ENCODE measurements at places on chromosomes 1 and 21.

DNA sequence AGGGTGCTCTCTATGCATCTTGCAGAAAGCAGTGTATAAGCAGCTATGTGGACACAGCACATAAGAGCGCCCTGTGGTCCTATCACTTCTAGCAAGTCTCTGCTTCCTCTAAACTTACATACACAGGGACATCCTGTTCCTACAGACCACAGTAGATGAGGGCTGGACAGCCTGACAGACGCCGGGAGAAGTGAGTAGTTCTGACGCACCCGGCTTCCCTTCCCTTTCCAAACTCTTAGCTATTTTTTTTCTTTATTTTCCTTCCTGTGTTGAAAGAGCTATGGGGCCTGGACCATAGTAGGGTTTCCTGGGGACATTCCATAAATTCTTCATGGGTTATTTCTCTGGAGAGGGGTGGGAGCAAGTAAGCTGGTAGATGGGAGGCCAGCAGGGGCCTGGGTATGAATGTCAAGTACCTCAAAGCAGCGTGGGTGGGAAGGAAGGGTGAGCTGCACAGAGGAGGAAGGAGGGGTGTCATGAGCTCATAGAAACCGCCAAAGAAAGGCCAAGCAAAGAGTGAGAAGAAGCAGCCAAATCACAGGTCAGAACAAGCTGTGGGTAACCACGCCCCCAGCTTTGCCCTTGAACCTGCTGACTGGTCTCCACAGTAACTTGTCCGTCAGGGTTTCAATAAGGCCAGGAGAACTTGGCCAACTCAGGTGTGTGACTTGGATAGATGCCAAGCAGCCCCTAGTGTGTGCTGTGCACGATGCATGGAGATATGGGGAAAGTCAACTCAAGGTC is 36.6 kb downstream of the PLXNA2 start:
- DNase-seq = no peak

DNA sequence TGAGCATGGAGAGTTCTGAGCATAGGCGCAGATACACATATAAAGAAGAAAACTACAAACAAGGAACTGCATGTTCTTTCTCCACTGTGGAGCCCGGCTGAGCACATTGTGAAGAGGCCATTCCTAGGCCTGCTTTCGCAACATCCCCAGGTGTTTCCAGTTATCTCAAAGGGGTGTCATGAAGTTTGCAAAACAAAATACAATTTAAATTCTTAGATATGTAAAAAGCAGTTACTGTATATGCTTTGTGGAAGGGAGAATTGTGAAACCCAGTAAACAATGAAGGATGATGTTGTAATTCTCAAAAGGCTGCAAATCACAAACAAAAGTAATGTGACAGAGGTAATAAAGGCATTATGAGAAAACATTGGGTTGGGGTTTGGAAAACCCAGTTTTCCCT is 98.6 kb upstream of the ZNF644 start:
- no peak for DNase-seq

DNA sequence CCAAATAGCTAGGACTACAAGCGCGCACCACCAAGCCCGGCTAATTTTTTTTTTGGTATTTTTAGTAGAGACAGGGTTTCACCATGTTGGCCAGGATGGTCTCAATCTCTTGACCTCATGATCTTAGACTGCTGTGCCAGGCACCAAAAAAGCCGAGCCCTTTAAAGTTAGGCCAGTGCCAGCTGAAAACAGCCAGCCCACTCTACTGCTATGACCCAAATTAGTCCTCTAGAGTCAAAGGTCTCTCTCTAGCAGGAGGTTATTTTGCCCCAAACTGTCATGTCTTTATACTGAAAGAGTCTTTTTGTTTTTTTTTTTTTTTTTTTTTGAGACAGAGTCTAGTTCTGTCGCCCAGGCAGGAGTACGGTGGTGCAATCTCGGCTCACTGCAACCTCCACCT is 9.7 kb upstream of the HHIPL2 start:
- DNase-seq = no peak

DNA sequence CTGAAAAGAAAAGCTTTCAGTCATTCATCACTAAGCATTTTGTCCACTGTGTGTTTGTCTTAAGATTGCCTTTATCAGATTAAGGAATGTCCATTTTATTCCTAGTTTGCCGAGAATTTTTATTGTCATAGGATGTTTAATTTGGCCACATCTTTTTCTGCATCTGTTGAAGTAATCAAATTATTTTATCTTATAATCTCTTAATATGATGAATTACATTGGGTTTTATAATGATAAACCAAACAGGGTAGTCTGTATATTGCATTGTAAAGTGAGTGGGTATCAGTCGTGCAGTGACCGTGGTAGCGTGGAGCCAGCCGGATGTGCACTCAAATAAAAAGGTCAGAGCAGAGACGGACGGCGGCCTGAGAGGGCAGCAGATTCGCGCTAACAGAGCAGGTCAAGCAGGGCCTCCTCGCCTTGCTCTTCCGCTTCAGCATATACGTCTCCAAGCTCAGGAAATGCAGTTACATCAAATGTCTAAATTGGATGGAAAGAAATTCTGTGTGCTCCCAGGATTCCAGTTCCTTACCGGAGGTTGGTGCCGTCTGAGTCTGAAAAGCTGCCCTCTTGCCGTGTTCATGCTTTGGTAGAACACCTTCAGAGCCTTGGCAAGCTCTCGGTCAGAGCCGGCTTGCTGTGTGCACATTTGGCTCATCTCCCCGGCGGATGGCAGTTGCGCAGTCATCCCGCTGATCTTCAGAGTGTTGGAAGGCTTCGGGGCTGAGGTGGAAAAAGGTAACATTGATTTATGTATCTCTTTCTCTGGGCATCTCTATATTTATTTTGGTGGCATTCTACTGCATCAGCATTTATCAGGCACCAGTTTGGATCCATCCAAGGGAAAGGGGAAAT is 51.5 kb downstream of the SCCPDH start:
- DNase-seq = no peak

GRCh38 chr1:15836772-15837669 is 10.5 kb upstream of the SPEN start:
- peak; percentile 65 for DNase-seq

- DNase-seq = peak; percentile 11
These were observed 58.7 kb downstream of the RABGAP1L start for GRCh38 chr1:174217787-174218574.

GRCh38 chr21:37006486-37007291 is at the start of gene RIPPLY3:
RIPPLY3 (plus strand) TSS chr21:37006702; CDS start chr21:37006773, 71 bp downstream.
- DNase-seq = peak; percentile 70

- peak; percentile 32 for DNase-seq
These were observed 90.2 kb upstream of the PPM1J start for GRCh38 chr1:112805155-112805853.

GRCh38 chr1:42189931-42190853 is 25.6 kb upstream of the GUCA2A start:
- DNase-seq = no peak

DNA sequence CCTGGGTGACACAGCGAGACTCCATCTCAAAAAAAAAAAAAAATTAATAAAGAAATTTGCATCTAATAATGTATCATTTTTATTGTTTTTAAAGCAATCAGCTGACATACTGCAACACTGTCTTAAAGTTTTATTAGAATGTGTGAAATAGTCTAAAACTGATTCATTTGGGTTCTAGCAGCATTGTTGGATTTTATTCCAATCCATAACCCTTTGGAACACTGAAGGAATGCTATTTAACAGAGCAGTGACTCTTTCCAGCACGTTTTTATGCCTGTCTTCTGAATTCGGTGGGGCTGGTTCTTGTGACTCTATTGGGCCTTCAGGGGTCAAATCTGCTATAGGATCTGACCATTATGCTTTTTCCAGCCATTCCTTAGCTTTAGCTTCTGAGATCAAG is 18.2 kb upstream of the FMO4 start:
- no peak for DNase-seq

DNA sequence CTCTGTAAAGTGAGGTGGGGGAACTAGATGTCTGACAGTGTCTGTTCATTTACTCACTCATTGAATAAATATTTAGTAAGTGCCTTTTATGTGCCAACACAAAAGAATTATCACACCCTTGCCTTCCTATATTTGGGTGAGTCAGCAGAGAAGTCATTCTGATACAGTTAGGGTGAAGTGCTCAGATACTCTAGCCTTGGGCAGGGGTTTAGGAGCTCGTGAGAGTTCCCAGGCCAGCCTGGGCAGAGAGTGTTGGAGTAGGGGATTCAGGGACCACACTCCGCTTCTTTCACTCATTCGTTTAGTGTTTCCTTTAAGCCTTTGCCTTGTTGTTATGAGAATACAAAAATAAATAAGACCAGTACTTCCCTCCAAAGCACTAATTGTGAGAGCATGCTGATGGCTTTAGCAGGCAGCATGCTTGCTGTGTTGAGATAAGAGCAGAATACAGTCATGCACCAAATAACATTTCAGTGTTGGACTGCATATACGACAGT is 83.9 kb downstream of the DYRK1A start:
- DNase-seq = no peak

DNA sequence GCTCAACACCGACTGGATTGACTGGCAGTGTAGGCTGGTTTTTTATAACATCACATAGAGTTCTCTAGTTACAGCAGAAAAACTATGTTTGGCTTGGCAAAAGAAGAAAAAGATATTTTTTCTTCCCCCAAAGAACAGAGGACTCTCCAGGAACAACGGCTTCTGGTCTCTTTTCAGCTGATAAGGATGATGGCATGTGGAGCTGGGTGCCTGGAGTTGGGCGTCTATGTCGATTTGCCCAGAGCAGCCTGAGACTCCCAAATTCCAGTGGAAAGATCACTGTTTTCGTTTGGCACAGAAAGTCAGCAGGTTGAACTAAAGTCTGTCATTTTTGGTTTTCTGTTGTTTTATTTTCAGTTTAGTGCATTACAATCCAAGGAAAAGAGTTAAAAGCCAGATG is 91.1 kb downstream of the SMYD2 start:
- no peak for DNase-seq

DNA sequence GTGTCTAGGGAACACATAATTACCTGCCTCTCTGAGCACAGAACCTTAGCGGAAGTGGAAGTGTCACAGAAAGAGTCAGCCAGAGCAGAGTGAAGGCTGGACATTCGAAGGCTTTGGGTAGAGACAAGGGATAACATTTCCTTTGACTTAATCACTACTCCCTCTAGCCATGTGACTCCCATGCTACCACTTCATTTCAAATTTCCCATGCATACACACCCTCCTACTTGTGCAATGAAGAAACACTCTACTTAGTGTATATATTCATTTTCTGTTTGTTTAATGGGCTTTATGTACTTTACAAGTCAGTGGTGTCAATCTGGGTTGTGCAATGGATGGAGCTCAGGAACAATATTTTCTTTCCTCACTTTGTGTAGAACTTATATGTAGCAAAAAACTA is 6.9 kb downstream of the ANKRD35 start:
- no peak for DNase-seq

DNA sequence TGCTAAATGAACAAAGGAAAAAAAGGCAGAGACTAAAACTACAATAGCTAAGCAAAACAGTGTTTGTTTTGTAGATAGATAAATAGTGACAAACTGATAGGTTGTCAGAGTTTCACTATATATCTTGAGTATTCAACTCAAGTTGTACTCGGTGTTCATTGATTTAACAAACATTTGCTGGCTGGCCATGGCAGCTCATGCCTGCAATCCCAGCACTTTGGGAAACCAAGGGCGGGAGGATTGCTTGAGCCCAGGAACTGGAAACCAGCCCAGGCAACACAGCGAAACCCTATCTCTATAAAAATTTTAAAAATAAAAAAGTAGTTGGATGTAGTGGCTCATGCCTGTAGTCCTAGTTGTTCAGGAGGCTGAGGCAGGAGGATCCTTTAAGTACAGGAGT is 17.3 kb downstream of the C1orf185 start:
- no peak for DNase-seq

- no peak for DNase-seq
These were observed 77.7 kb downstream of the CC2D1B start for GRCh38 chr1:52288286-52288685.

- peak; percentile 28 for DNase-seq
These were observed 9.0 kb upstream of the SMIM1 start for GRCh38 chr1:3763351-3764125.

GRCh38 chr1:111204201-111204982 is 3.9 kb upstream of the DENND2D start:
- DNase-seq = peak; percentile 42

GRCh38 chr1:97119260-97120158 is 397.9 kb downstream of the PTBP2 start:
- peak; percentile 41 for DNase-seq

GRCh38 chr1:235644693-235645305 is 4.8 kb downstream of the GNG4 start:
- no peak for DNase-seq

GRCh38 chr1:66364578-66365391 is 169.2 kb upstream of the SGIP1 start:
- no peak for DNase-seq

- DNase-seq = no peak
These were observed 117.5 kb upstream of the HOOK1 start for GRCh38 chr1:59697150-59697800.

DNA sequence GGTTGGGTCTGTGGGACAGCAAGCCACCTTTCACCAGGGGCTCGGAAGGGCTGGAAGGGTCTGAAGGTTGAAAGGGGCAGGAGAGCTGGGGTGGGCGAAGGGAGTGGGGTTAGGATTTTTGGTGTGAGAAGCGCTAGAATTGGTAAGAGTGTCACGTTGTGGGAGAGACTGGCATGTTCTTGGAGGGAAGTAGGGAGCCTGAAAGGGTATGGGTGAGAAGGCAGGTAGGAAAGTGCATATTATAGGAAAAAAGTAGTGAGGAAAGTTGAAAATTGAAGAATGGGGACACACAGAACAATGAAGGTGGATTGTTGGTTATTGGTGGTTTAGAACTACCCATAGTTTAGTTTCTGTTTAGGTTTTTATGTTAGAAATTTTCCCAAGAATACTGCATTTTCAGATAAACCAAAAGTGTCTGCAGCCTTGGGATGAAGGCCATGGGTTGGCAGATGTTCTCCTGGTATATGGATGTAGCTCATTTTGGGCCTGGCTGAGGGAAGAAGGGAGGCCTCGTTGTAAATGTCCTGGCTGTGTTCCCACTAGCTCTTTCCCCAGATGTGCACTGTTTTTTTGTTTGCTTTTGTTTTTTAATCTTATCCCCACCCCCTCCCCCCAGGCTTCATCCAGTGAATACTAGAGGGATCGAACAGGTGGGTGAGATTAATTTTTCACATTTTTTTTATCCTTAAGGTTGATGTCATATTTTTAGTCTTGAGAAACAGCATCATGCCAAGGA is 1.2 kb downstream of the LRRC42 start:
- peak; percentile 6 for DNase-seq

- DNase-seq = no peak
These were observed 804.6 kb upstream of the CXADR start for GRCh38 chr21:16708101-16708835.

DNA sequence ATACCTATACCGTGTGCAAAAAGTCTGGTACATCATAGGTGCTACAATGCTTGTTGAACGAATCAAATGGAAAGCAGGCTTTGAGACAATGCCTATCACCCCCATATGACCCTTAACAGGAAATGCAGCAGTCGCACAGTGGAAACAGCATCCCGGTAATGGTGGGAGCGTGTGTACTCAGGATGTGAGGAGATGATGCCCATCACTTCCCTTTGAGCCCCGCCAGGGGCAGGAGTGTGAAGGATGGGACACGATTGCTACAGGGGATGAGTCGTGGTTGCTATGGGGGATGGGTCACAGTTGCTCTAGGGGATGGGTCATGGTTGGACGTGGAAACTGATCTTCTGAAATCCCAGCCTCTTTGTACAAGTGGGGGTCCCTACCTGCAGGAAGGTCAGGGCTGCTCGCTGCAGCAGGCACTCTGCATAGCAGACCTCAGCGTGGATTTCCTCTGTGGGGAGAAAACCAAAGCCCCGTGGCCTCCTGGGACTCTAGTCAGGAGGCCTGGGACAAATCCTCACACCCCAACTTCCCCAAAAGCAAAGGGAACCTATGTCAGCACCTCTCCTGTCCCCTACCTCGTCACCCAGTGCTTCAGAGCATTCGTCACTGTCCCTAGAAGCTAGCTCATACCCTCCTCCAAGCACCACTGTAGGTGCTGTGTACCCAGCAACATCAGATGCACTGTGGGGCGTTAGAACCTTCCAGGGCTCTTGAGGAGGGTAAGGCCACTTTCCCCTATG is 19.3 kb downstream of the TTC39A start:
- DNase-seq = no peak
